ENCODE measurements at places on chromosomes 7 and 10.

GRCh38 chr7:54145716-54146115 is 396.5 kb upstream of the VSTM2A start:
- no peak for DNase-seq

DNA sequence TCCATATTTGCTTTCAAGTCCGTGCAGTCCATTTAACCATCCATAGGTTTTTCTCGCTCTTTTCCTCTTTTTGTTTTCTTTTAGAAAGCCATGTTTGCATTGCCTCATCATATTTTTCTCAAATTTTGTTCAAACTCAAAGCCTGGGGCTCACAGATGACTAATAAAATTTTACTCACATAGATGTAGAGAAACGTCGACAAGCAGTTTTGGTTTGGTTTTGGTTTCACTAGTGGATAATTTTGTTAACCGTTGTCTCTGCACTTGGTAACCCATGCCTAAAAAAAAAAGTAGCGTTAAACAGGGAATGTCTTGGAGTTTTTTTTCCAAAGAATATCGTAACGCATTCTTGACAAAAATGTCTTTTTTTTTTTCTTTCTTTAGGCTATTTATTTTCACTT is 344.2 kb upstream of the GALNT17 start:
- no peak for DNase-seq

GRCh38 chr10:6045314-6045848 is 16.8 kb downstream of the IL2RA start:
- peak; percentile 53 for DNase-seq

- DNase-seq = no peak
Observed at GRCh38 chr7:84291756-84292155, 97.2 kb upstream of the SEMA3A start.

- peak; percentile 54 for DNase-seq
Observed at GRCh38 chr10:62594093-62594520, 210.4 kb upstream of the ADO start.

- no peak for DNase-seq
Observed at GRCh38 chr10:128907155-128907941, 559.7 kb upstream of the MGMT start.

DNA sequence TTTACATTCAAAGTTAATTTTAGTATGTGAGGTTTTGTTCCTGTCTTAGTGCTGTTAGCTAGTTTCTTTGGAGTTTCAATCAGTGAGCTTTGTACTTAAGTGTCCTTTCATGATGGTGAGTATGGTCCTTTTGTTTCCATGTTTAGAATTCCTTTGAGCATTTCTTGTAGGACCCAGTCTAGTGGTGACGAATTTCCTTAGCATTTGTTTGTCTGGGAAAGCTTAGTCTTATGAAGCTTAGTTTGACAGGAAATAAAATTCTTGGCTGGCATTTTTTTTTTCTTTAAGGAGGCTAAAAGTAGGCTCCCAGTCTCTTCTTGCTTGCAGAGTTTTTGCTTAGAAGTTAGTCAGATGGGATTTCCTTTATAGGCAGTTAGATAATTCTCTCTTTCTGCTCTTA is 209.2 kb upstream of the SEMA3C start:
- DNase-seq = no peak

DNA sequence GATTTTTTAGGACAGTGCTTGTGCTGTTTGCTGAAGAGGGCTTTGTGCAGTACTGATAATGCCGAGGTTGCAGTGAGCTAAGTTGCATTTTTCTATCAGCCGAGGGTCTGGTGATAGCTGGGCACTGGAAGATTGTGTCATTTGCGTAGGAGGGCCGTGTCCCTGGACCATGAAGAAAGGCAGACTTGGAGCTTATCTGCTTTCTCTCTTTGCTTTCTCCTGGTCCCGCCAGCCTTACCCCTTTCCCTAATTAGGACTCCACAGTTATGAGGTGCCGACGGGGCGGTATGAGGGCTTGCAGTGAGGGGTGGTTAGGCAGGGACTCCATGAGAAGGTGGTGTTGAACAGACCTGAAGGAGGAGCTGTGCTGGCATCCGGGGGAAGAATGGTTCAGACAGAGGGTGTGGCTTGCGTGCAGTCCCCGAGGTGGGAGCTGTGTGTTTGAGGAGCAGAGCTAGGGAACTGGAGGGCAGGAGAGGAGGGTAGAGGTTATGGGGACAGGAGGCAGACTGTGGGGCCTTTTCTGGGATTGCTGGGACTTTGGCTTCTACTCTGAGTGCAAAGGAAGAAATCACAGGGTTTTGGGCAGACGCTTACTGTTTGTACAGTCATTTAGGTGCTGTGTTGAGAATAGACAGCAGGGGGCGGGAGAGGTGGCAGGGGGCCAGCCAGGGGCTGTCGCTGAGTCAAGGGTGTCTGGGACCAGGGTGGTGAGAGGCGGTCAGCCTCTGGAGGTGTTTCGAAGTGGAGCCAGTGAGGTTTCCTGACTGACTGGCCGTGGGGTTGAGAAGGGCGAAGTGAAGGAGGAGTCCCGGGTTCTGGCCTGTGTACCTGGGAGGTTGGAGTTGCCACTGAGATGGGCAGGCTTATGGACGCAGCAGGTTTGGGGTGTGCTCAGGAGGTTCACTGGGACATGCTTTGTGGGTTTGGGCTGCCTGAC is 43.4 kb downstream of the PRF1 start:
- peak; percentile 73 for DNase-seq
